ENCODE measurements at places on chromosomes 11 and 22.

DNA sequence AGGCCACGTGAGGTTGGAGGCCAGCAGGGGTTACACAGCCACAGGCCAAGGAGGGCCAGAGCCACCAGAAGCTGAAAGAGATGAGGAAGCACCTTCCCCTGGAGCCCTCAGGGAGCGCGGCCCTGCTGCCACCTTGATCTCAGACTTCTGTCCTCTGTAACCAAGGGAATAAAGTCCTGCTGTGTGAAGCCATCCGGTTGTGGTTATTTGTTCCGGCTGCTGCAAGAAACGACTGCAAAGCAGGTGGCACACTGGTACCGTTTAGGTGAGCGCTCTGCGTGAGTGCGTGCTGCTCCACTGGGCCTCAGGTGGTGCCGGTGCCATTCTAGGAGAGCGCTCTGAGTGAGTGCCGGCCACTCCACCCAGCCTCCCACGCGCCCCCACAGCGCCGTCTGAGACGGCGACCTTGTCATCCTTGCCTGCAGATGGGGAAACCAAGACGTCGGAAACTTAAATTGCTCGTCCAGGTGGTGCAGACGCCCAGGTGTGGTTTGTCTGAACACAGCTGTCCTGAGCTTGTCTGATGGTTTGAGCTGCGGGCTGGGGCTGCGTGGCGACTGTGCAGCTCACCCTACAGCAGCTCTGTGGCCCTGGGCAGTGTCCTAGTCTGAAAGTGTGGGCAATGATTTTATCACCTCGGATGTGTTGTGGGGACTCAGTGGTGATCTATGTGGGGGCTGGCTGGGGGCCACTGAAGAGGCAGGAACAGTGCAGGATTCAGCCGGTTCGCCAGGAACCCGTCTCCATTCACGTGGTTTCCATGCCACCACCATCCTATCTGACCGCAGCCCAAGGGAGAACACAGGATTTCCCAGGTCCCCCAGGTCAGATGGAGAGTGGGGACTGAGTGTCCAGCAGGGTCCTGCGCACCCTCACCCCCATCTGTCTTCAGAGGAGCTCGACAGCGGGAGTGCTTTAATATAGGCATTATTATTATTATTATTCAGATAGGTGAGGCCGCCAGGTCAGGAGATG lies 4.6 kb upstream of the MRGPRG start:
- no peak for DNase-seq

GRCh38 chr11:123406441-123407129 lies 23.5 kb upstream of the GRAMD1B start:
- DNase-seq: no peak

GRCh38 chr11:35981581-35981980 lies 37.7 kb downstream of the LDLRAD3 start:
- no peak for DNase-seq

DNA sequence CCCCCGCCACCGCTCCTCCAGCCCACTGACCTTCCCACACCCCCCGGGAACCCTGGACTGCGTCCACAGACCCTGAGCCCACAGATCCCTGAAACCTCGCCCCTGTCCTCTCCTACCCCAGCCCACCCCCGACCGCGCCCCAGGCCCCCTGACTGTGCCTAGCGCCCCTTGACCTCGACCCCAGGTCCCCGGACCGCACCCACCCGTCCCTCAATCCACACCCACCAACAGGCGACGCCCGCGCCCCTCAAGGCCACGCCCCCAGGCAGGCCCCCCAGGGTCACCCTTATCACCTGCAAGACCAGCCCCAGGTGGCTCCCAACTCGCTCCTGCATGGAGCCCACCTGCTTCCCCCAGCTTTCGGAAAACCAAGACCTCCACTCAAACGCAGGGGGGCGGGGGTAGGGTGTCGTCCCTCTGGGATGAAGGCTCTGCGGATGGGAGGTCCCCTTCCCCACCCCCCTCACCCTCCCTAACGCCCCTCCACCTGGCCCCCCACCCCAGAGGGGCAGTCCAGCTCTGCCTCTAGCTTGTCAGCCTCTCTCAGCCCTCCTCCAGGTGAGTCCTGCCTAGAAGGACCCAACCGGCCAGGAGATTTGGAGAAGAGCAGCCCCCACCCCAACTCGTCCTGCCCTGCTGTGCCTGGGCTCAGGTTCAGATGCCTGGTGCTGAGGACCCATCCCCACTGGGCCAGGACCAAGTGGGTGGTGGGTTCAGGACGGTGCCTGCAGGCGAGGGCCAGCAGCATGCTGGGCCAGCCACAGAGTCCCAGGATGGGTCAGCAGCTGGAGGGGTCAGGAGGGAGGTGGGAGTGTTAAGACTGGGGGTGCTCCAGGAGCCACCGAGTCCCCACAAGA lies 3.1 kb upstream of the IL17REL start:
- DNase-seq: no peak

DNA sequence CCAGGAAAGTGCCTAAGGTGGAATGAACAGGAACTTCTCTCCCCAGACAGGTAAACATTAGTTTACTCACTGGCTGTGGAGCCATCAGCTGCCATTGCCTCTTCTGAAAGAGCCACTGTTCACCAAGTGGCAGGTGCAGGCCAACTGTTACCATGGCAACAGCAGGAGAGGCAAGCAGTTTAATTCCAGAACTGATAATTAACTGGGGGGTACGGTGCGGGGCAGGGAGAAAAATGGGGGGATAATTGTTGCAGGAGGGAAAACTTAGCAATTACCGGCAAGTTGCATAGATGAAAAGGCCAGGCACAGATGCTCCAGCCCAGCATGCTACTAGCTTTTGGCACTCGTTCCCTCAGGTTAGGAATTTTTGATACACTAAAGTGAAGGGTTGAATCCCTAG lies 85.1 kb downstream of the TRIM44 start:
- DNase-seq: no peak

DNA sequence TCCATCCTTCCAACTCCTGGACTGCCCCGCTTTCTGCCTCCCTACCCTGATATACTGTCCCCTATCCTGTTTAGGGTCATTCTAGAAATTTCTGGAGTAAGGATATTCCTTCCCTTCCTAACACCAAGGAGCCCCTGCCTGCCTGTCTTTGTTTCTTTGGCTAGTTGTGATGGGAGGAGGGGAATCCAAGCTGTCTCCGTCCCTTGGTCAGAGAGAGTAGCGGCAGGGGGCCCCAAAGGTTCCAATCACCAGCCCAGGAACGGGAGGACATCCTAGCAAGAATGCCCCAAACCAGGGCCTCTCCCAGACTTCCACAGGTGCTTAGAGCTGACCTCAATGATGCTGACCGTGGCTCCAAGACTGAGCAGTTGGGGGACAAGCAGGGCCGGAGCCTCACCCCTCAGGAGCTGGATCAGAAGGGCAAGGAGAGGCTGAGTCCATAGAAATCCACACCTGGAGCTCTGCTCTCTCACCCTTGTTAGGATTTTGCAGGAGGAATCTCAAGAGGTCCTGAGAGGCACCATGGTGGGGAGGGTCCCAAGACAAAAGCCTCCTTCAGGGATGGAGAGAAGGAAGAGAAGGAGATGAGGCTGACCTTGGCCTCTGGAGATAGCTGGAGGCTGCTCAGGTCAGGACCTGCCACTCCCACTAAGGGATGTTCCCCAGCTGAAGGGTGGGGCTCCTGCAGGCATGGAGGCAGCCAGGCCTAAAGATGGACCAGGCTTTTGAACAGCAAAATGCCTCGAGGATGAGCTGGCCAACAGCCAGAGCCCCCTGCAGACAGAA lies 13.6 kb downstream of the SLC22A12 start:
- DNase-seq: no peak

DNA sequence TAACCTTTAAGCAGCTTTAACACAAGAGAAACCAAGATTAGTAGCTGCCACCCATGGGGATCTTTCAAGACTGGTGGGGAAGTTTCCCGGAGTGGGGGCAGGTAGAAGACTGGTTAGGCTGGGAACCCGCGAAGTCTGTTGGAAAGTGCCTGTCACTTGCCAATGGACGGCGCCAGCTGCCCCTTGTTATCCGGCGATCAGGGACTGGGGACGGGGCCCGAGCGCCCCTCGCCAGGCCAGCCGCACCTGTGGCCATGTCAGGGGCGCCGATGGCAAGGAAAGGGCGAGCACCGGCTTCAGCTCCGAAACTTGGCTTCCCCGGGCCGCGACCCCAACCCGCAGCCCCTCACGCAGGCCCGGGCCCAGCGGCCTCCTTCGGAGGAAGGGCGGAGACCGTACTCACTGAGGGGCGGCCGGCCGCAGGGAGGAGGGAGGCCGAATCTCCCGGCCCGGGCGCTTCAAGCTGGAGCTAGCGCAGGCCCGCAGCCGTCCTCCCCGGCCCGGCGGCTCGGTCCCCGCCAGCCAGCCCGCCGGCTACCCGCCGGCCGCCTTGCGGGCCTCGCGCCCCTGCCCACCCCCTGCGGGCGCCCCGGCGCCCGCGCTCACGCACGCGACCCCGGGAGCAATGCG lies 539 bp downstream of the EIF4ENIF1 start:
- no peak for DNase-seq

DNA sequence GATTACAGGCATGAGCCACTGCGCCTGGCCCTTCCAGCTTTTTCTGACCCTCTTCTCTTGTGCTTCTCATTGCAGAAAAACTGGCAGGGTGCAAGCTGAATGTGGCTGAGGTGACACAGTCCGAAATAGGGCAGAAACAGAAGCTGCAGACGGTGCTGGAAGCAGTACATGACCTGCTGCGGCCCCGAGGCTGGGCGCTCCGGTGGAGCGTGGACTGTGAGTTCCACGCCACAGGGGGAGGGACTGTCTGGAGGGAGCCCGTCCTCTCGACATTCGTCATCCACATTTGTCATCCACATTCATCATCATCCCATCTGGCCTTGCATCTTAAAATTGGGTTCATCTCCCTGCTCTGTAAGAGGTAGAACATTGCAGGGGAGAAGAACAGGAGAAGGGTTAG lies 49.3 kb upstream of the PARVG start:
- no peak for DNase-seq

Measured in BJ (cell line).